ENCODE measurements at places on chromosomes 16 and 17. TPM values are rescaled to one million over a fixed set of nuclear protein-coding genes. Genes with fewer than 3 reads are reported as not detected.

GRCh38 chr17:44919411-44919810, 4.1 kb upstream of the GFAP start:
- H3K4me3 ChIP-seq: no peak overlapping the region
- no peaks in the 10 kb centered on the region for H3K36me3 ChIP-seq
- peaks cover 60% of the 10 kb centered on the region for H3K27me3 ChIP-seq
- no peaks in the 10 kb centered on the region for H3K4me1 ChIP-seq
- no peak overlapping the region for H3K27ac ChIP-seq

DNA sequence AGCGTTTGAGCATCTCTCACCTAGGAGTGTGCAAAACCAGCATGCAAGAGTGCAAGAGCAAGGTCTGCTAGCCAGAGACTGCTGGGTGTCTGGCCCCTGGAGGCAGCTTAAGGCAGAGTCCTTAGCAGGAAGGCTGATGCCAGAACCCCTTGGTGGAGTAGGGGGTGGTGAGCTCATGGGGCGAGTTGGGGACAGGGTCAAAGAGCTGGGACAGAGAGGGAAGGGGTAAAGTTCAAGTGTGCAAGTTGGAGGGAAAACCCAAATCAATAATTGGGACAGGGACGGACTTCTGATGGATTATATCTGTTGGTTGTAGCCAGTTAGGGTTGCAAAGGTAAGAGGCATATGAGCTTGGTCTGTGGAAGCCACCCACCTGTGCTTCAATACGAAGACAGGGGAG, 443.6 kb upstream of the CDH5 start:
- DNase-seq: no peak
- no peak overlapping the region for H3K4me3 ChIP-seq
- no peaks in the 10 kb centered on the region for H3K4me1 ChIP-seq
- H3K27ac ChIP-seq: no peak overlapping the region
- peaks cover 7% of the 10 kb centered on the region for H3K27me3 ChIP-seq

GRCh38 chr17:422196-422930, 69.8 kb upstream of the RPH3AL start:
- H3K27ac ChIP-seq: no peak overlapping the region
- H3K4me3 ChIP-seq: no peak overlapping the region
- no peaks in the 10 kb centered on the region for H3K36me3 ChIP-seq
- DNase-seq: no peak
- H3K27me3 ChIP-seq: no peaks in the 10 kb centered on the region

DNA sequence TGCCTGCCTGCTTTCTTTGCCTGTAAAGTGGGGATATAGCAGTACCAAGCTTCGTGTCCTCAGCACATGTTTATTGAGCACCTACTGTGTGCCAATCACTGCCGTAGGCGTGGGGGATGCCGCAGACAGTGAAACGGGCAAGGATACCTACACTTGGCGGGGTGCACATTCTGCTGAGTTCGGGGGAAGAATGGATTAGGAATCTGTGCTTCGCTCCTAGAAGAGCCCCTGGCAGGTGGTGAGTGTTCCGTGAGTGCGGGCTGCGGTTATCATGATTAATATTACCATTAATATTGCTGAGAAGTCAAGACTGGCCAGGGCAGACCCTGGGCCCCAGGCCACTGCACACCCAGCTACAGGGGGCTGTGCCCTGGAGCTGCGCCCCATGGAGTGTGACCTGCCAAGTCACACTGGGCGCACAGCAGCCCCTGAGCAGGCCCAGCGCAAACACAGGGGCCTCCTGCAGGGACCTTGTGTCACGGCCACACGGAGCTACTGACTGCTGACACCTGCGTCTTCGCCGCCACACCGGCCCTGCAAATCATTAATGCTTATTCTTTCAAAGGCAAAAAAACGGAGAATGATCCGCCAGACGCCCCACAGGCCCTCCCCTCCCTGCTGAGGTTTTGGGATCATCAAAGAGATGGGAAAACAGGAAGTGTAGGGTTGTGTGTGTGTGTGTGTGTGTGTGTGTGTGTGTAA, 213.4 kb upstream of the GSE1 start:
- peaks cover 5% of the 10 kb centered on the region for H3K27me3 ChIP-seq
- no peaks in the 10 kb centered on the region for H3K4me1 ChIP-seq
- no peaks in the 10 kb centered on the region for H3K36me3 ChIP-seq
- no peak overlapping the region for H3K4me3 ChIP-seq
- no peak for DNase-seq

Gene OR1A1
- total RNA-seq: 0.09 TPM

DNA sequence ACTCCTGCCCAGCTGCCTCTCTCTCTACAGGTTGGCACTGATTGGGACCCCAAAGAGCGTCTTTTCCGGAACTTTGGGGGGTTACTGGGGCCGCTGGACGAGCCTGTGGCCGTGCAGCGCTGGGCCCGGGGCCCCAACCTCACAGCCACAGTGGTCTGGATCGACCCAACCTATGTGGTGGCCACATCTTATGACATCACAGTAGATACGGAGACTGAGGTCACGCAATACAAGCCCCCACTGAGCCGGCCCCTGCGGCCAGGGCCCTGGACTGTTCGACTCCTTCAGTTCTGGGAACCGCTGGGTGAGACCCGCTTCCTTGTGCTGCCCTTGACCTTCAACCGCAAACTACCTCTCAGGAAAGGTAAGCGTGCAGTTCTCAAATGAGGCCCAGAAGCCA, 12.3 kb downstream of the XYLT2 start:
- DNase-seq: no peak
- no peak overlapping the region for H3K4me3 ChIP-seq
- peaks cover 61% of the 10 kb centered on the region for H3K36me3 ChIP-seq
- peaks cover 20% of the 10 kb centered on the region for H3K4me1 ChIP-seq
- H3K27ac ChIP-seq: no peak overlapping the region

DNA sequence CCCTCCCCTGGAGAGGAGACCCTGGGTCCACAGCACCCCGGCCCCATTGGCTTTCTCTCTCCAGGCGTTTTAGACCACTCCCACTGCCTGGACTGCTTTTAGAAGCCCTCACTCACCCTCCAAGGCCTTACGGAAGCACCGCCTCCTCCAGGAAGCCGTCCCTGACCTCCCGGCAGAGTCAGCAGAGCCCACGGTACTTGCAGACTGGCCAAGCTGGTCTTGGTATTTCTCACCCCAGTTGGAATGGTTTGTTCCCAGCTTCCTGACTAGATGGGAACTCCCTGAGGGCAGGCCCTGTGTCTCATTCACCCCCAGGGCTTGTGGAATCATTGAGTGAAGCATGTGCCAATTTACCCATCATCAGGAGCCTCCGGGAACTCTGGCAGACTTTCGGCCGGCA, 9.2 kb downstream of the SCGB1C2 start:
- no peak overlapping the region for H3K4me3 ChIP-seq
- no peaks in the 10 kb centered on the region for H3K36me3 ChIP-seq
- DNase-seq: no peak
- H3K27me3 ChIP-seq: peaks cover 11% of the 10 kb centered on the region

Gene CEP20
- total RNA-seq: 25.9 TPM

DNA sequence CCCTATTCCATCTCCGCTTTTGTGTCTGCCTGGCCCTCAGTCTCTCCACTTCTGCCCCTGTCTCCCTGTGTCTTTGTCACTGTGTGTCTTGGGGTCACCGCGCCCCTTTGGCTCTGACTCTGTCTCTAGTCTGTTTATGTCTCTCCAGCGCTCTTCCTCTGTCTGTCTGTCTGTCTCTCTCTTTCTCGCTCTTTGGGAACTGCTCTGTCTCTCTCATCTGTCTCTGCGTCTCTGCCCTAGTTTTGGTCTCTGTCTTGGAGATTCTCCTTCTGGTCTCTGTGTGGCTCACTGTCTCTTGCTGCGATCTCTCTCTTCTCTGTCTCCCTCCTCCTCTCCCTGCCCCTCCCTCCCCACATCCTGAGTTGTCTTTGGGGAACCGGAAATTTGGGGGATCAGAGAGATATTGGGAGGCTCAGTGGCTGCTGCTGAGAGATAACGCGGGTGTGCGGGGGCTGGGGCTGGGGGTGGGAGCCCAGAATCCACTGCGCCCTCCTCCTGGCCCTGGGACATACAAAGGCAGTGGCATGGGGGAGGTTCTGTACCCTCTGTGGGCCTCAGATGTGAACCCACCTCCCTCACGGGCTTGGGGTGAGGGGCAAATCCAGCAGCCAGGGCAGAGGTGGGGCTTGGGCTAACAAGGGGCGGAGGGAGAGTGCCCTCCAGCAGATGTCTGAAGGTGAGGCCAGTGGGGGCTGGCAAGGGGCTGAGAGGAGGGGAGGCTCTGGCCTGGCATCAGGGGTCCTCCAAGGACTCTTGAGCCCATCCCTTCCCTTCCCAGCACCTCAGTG, 24.4 kb downstream of the LAT start:
- peak overlapping the region; percentile 72 for H3K27ac ChIP-seq
- no peaks in the 10 kb centered on the region for H3K36me3 ChIP-seq
- H3K4me1 ChIP-seq: peaks cover 69% of the 10 kb centered on the region
- no peak overlapping the region for H3K4me3 ChIP-seq
- no peak for DNase-seq

DNA sequence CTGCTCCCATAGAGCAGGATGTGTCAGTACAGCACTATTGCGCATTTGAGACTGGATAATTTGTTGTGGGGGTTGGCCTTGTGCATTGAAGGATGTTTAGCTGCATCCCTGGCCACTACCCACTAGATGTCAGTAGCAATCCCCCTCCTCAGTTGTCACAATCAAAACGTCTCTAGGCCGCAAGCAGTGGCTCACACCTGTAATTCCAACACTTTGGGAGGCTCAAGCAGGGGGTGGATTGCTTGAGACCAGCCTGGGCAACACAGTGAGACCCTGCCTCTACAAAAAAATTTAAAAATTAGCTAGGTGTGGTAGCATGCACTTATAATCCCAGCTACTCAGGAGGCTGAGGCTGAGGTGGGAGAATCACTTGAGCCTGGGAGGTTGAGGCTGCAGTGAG, 48.4 kb downstream of the CENPV start:
- H3K36me3 ChIP-seq: peaks cover 20% of the 10 kb centered on the region
- DNase-seq: no peak
- H3K4me1 ChIP-seq: no peaks in the 10 kb centered on the region
- H3K27ac ChIP-seq: no peak overlapping the region
- H3K27me3 ChIP-seq: no peaks in the 10 kb centered on the region
- no peak overlapping the region for H3K4me3 ChIP-seq

DNA sequence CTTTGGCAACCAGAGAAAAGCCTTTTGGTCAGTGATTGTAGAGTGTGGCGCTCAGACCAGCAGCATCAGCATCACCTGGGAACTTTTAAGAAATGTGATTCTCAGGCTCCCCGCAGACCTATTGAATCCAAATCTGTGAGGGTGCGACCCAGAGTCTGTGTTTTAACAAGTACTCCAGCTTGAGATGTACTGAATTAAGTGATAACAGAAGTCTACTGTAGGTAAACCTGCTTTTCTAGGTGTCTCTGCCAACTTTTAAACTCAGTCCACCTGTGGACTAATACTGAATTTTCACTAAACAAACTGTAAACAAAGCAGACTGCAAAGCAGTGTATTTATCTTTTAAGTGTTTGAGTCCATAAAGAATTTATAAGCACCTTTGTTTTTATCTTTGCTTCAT, 43.6 kb downstream of the NUP93 start:
- no peaks in the 10 kb centered on the region for H3K4me1 ChIP-seq
- H3K4me3 ChIP-seq: no peak overlapping the region
- no peak overlapping the region for H3K27ac ChIP-seq
- no peaks in the 10 kb centered on the region for H3K27me3 ChIP-seq

DNA sequence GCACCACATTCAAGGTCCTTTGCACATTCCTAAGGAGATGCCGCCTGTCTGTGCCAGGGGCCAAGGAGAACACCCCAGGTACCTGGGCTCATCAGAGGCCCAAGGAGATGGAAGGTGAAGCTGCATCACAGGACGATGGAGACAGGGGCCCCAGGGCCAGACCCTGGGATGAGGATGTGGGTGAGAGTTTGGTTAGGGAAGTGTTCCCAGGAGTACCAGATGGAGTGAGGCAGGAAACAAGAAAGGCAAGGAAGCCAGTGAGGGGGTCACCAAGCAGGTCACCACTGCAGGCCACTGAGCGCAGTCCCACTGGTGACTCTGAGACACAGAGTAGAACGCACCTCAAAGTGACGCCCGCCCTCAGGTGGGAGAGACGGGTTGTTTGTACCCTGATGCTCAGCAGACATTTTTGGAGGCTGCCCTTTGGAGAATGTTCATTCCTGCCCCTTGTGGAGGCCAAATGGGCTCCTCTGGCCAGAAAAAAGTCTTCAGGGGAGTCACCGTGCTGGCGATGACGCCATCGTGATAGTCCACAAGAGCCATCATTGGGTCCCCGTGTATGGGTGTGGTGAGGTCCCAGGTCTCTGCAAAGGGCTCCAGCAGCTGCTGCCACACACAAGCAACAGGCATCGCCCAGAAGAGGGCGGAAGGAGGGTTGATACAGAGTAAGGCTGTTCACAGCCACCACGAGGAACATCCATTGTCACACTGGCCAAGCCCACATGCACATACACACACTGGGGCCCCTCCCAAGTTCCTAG, 57.5 kb downstream of the BEAN1 start:
- H3K36me3 ChIP-seq: no peaks in the 10 kb centered on the region
- no peak overlapping the region for H3K27ac ChIP-seq
- no peaks in the 10 kb centered on the region for H3K4me1 ChIP-seq
- H3K27me3 ChIP-seq: peaks cover 7% of the 10 kb centered on the region
- DNase-seq: no peak

- no peak overlapping the region for H3K27ac ChIP-seq
- no peaks in the 10 kb centered on the region for H3K36me3 ChIP-seq
- DNase-seq: no peak
- no peaks in the 10 kb centered on the region for H3K4me1 ChIP-seq
- H3K27me3 ChIP-seq: peaks cover 2% of the 10 kb centered on the region
- no peak overlapping the region for H3K4me3 ChIP-seq
These were observed 528.4 kb upstream of the TOM1L1 start for GRCh38 chr17:54372069-54372749.

DNA sequence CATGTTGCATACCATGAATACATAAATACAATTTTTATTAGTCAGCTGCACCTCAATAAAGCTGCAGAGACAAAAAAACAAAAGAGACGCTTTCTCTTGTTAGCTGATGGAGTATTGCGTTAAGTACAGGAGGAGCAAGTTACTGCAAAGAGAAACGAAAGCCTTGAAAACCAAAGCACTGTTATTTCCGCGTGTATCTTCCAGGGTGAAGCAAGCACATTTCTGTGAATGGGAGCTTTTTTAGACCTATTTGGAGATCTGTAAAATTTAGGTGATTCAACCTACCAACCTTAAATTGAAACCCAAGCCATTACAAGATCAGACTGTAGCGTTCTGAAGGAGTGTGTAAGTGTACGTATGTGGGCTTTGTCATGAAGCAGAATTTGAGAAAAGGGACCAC, 390.4 kb downstream of the SOX9 start:
- H3K27me3 ChIP-seq: no peaks in the 10 kb centered on the region
- H3K36me3 ChIP-seq: no peaks in the 10 kb centered on the region
- no peaks in the 10 kb centered on the region for H3K4me1 ChIP-seq

- peak overlapping the region; percentile 54 for H3K4me3 ChIP-seq
- DNase-seq: no peak
- H3K27ac ChIP-seq: no peak overlapping the region
- peaks cover 4% of the 10 kb centered on the region for H3K36me3 ChIP-seq
These were observed 12.8 kb upstream of the CES3 start for GRCh38 chr16:66948134-66948836.

GRCh38 chr16:31897283-31897682, 23.7 kb downstream of the ZNF267 start:
- peaks cover 5% of the 10 kb centered on the region for H3K4me1 ChIP-seq
- H3K36me3 ChIP-seq: peaks cover 41% of the 10 kb centered on the region
- DNase-seq: no peak
- H3K27ac ChIP-seq: no peak overlapping the region
